Right ventricle myocardium inferior (tissue), 1 donor: ENCODE measurements at places on chromosomes 16 and 17. TPM values are rescaled to one million over a fixed set of nuclear protein-coding genes. Genes with fewer than 3 reads are reported as not detected.

Gene MT1A
- total RNA-seq, result 2.9 TPM

Gene CD79B
- total RNA-seq, result 6.9 TPM

Gene ZNF597
- total RNA-seq, result 1.8 TPM

Gene SULT1A3
- 10.3 TPM for total RNA-seq

- no peak for DNase-seq
Observed at GRCh38 chr17:82103553-82104451, 5.8 kb upstream of the FASN start.

- DNase-seq, result no peak
Observed at GRCh38 chr17:77441940-77442339, 301.2 kb downstream of the SEC14L1 start.

- DNase-seq, result peak; percentile 87
Observed at GRCh38 chr16:49701789-49702494, 154.0 kb downstream of the ZNF423 start.

DNA sequence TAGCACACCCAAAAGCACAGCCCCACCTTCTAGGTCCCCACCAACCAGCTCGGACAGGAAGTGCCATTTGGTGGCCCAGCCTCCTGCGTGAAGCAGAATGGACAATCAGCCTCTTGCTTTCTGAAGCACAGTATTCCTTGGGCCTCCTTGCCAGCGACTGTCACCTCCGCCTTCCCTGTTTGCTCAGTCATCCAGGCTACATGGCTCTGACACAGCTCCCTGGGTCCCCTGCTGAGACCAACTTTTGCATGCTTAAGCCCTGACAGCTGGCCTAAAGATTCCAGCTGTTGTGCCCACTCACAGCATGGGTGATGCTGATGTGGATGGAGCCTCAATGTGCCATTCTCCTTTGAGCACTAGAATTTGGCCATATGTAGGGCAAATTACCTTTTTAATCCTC lies 4.5 kb upstream of the CACNG5 start:
- no peak for DNase-seq

- DNase-seq, result no peak
Observed at GRCh38 chr16:55703003-55704001, 47.5 kb downstream of the SLC6A2 start.

DNA sequence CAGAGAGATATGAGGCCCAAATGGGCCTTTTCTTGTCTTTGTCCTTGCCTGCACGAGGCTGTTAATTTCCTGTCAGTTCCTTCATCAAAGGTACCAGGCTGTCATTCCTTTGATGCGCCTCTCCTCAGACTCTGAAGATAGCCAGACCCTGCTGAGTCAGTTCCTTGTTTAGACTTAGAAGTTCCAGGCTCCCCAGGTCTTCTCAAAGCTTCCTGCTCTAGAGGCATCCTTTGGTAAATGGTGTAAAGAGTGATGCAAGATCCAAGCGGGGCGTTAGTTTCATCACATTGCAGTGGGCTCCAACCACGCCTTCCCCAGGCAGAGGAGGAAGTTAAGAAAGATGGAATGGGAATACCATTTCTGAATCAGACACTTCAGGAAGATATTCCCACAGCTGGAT lies 4.0 kb upstream of the CDH11 start:
- DNase-seq, result no peak

DNA sequence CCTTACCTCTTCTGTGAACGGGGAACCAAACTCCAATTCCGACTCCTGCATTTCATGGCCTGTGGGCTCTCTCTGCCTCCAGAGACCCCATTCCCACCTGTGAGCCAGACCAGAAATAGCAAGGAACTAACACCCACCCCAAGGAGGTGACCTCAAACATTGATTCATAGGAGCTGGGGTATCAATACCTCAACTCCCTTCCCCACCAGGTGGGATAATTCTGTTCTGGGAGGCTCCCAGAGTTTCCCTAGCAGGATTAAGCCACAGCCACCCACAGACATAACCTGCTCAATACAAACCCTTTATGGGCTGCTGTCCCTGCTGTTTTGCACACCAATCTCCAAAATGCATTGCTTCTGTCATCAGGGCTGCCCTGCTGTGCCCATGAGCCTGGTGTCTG lies 59.6 kb upstream of the FOXF1 start:
- no peak for DNase-seq

DNA sequence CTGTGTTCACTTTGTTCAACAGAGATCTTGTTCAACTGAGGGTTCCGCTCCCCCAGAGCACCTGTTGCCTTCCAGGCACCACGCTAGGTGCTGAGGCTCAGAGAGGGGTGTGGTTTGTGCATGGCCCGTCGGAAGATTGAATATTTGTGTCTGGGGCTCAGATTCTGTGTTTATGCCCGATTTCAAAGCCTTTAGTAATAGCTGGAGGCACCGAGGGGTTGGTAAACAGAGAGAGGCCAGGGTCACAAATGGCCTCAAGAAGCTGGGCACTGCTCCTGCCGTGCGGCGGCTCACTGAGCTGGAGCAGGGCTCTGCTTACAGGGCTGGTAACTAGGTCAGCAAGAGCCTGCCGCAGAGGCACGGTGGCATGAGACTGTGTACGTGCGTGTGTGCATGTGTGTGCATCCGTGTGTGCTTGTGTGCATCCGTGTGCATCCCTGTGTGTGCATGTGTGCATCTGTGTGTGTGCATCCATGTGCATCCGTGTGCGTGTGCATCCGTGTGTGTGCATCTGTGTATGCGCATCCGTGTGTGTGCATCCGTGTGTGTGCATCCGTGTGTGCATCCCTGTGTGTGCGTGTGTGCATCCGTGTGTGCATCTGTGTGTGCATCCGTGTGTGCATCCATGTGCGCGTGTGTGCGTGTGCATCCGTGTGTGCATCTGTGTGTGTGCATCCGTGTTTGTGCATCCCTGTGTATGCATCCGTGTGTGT lies 5.4 kb downstream of the ITGAE start:
- no peak for DNase-seq
